ENCODE measurements at places on chromosomes 4 and X.

GRCh38 chr4:118318931-118319330 lies 33.9 kb downstream of the PRSS12 start:
- DNase-seq = no peak

DNA sequence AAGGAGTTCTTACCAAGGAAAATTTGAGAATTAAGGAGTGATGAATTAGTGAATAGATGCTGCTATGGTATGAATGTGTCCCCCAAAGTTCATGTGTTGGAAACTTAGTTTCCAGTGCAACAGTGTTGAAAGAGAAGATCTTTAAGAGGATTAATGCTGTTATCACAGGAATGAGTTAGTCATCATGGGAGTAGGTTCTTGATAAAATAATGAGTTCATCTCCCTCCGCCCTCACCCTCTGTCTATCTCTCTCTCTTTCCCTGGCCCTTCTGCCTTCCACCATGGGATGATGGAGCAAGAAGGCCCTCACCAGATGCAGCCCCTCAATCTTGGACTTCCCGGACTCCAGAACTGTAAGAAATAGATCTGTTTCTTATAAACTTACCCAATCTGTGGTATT lies 38.3 kb upstream of the KLHL8 start:
- DNase-seq = no peak

GRCh38 chrX:19866626-19867410 lies 20.6 kb downstream of the SH3KBP1 start:
- no peak for DNase-seq

DNA sequence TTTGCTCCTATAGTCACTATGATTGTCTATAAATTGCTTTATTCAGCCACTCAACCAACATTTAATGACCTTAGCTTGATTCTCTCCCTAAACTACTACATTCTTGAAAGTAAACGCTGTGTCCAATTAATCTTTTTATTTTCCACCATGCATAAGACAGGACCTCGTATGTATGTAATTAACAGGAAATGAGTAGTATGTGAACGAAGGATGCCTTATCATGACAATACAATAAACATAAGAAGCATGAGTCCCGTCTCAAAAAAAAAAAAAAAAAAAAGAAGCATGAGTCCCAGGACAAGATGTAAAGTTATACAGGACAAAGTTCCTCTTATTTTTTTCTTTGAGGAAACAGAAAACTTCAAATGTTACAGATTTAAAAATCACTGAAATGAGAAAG lies 92.5 kb downstream of the PPP3CA start:
- no peak for DNase-seq

- DNase-seq = no peak
Measured at GRCh38 chr4:3520276-3520675, 11.9 kb downstream of the LRPAP1 start.

DNA sequence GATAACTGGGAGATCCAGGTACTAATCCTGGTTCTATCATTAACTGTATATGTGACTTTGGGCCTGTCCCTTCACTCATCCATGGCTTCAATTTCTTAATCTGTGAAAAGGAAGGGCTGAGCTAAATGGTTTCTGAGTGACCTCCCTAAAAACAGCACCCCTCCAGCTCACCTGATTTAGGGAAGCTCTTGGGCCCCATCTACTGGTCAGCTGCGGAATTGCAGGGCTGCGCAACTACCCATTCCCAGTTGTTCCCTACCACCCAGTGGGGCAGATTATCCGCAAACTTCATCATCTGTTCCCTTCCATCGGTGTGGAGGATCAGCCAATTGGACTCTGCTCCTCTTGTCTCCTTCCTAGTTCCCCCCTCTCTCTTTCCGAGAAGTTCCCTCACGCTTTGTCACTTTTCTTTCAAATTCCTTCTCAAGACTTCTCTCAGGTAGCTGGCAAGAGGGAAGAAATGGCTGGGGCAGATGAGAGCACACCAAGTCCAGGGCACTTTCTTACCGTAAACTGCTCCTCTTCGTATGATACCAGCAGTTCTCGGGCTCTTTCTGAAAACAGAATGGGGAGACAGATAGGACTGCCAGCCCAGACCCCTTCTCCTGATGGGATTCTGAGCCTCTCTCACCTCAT lies 5.8 kb downstream of the LAS1L start:
- DNase-seq = peak; percentile 51

GRCh38 chr4:154120690-154121345 lies 331.9 kb upstream of the SFRP2 start:
- no peak for DNase-seq

DNA sequence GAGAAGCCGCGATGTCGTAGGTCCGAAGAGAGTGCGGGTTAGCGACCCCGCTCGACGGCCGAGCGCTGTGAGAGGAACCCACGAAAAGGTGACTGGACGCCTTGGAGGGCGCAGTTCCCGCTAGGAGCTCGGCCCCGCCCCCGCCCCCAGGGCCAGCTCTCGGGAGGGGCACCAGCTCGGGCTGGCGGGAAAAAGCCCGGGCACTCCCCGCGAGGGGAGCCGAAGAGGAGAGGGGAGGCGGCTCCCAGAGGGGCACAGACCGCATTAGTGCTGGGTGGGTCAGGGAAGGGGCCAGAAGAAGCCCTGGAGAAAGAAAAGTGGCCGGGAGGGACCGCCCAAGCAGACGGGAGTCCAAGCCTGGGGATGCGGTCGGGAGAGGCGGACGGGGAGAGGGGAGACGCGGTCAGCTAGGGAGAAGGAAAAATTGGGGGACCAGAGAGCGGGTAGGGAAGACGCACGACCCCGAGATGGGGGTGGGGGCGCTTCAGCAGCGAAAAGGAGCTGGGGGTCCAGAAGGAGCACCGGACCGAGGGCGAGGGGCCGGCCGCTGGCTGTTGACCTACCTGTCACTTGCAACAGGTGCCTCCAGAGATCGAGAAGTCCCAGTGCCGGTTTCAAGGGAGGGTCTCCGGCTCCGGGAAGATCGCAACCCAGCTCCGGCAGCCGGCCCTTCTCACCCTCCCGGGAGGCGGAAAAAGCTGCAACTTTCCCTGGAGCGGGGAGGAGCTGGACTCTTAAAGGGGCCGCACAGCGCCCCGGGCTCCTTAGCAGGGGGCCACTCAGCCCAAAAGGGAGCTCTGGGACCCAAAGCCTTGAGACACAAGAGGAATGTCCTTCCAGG lies at the start of gene SYTL4:
Gene SYTL4, minus strand, starts transcription at position 681 of the 841 bp plus-strand sequence. CDS start 30,084 bp downstream, outside the sequence.
- peak; percentile 22 for DNase-seq

GRCh38 chrX:17500145-17500579 lies 125.2 kb downstream of the NHS start:
- no peak for DNase-seq

GRCh38 chrX:43805579-43805978 lies 76.7 kb downstream of the MAOB start:
- no peak for DNase-seq

- no peak for DNase-seq
Measured at GRCh38 chr4:109945056-109945455, 32.4 kb downstream of the EGF start.

DNA sequence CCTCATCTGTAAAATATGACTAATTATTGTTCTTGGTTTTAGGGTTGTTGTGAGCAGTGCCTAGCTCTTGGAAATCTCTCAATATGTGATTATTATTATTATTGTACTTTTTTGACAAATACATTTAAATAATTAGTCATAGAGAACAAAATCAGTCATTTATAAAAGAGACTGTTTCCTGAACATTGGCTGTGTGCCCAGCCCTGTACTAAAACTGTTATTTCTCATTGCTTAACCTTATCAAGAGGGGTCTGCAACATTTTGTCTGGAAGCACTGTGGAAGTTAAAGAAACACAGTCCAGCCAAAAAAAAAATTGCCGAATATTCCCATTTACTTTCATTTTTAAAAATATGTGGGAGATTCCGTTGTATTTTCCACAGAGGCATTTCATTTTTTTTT lies 989.2 kb upstream of the SLIT2 start:
- no peak for DNase-seq

- DNase-seq = no peak
Measured at GRCh38 chrX:108362026-108362425, 76.2 kb downstream of the COL4A6 start.

GRCh38 chr4:41430792-41431191 lies 107.2 kb upstream of the LIMCH1 start:
- DNase-seq = no peak

GRCh38 chrX:112083624-112084326 lies 1.2 kb upstream of the TRPC5 start:
- DNase-seq = no peak

- DNase-seq = no peak
Measured at GRCh38 chr4:122900314-122900713, 22.1 kb downstream of the NUDT6 start.

Data from GM12892 (cell line).